Activated effector memory CD4-positive, alpha-beta T cell treated with anti-CD3 and anti-CD28 coated beads, Interleukin-2, amount 50 U/mL, for 16 hours (primary cell): ENCODE measurements at places on chromosomes 5 and 9.

DNA sequence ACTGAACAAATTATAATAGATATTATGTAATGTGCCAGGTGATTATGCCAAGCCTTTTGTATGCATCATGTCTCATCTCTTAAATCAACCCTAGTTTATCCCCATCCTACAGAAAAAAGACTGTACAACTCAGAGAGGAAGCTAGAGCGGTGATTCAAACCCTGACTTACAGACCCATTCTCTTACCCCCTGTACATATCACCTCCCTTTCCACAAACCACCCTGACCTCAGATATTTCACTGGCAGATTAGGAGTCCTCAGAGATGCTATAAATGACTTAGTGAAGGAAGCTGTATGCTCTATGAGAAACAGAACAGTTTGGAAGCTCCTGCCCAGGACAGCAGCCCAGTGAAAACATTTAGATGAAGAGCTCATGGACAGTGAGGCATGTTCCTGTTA is 79.1 kb upstream of the RARS1 start:
- DNase-seq = no peak

- no peak for DNase-seq
Measured at GRCh38 chr5:155750101-155750500, 576.9 kb upstream of the SGCD start.

- DNase-seq = no peak
Measured at GRCh38 chr5:116612431-116612830, 37.8 kb upstream of the SEMA6A start.

DNA sequence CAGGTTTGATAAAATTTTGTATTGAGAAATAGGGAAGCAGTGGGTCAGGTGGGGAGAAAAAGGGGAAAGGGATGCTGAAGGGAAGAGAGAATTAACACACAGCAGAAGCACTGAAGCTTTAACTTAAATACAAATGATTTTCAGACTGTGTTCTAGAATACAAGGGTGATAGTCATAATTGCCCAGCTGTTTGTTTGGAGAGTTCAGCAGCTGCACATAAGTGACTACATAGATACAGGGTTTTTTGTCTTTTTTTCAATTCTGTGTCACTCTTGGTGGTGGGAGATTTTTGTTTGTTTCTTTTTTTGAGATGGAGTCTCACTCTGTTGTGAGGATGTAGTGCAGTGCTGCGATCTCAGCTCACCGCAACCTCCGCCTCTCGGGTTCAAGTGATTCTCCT is 590.4 kb upstream of the SEMA6A start:
- DNase-seq = no peak

DNA sequence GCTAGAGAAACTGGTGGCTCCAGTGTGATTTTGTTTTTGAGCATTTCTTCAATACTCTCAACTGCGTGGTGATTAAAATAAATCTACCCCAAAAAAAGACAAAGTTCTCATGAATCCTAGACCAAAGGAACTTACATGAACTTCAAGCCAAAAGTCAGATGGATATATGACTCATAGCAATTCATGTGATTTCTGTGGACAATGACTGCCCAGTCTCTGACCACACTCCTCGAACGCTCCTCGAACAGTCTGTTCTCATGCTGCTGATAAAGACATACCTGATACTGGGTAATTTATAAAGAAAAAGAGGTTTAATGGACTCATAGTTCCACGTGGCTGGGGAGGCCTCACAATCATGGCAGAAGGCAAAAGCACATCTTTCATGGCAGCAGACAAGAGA is 46.4 kb upstream of the CEP78 start:
- DNase-seq = no peak

GRCh38 chr9:111000202-111000601 is 38.1 kb downstream of the LPAR1 start:
- no peak for DNase-seq

GRCh38 chr9:1018121-1018520 is 32.0 kb upstream of the DMRT2 start:
- DNase-seq = no peak

DNA sequence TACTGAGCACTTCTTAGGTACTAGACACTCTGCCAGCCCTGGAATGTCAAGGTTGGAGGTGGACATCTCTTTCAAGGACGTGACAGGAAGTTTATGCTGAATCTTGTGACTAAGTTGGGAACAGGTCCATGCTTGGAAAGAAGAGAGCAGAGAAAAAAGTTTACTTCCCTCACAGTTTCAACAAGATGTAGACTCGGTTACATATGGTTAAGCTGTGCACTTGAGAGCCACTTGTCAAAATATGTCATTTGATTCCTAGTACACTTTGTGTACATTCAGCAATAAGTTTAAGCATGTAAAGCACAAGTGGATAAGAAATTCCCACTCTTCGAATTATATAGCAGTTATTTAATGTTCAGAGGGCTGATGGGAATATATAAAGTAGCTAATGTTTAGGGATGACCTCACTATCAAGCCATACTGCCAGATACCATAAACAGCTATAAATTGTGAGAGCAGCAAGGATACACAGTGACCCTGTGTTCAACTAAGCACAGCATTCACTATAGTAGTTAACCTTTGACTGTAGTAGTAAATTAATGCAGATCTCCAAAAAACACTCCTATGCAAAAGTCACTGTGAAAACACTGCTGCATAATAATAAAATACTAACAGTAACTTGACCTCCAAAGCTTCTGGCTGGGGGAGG is 1944.6 kb upstream of the WWC1 start:
- DNase-seq = no peak

- no peak for DNase-seq
Measured at GRCh38 chr5:172403189-172403796, 51.0 kb downstream of the SH3PXD2B start.

GRCh38 chr5:149932445-149933350 is 11.9 kb downstream of the PDE6A start:
- no peak for DNase-seq

DNA sequence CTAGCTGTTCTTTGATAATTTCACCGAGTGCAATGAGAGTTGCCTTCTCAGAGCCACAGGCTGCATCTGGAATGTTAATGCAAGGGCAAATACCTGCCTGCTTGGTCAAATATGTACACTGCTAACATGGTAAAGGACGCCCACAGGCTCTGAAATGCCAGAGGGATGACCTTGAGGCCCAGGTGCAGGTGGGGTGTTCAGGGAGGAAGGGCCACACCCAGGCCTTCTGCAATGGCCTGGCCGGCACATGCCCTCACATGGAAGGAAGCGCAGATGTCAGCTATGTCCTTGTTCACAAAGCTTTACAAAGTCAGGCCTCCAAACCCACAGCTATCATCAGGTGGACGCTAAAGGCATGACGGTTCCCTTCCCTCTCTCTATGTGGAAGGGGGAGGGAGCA is 48.6 kb downstream of the HRH2 start:
- DNase-seq = peak; percentile 33

GRCh38 chr9:94773655-94774054 is 47.2 kb downstream of the AOPEP start:
- no peak for DNase-seq

GRCh38 chr5:169945831-169946261 is 34.4 kb downstream of the INSYN2B start:
- DNase-seq = no peak

DNA sequence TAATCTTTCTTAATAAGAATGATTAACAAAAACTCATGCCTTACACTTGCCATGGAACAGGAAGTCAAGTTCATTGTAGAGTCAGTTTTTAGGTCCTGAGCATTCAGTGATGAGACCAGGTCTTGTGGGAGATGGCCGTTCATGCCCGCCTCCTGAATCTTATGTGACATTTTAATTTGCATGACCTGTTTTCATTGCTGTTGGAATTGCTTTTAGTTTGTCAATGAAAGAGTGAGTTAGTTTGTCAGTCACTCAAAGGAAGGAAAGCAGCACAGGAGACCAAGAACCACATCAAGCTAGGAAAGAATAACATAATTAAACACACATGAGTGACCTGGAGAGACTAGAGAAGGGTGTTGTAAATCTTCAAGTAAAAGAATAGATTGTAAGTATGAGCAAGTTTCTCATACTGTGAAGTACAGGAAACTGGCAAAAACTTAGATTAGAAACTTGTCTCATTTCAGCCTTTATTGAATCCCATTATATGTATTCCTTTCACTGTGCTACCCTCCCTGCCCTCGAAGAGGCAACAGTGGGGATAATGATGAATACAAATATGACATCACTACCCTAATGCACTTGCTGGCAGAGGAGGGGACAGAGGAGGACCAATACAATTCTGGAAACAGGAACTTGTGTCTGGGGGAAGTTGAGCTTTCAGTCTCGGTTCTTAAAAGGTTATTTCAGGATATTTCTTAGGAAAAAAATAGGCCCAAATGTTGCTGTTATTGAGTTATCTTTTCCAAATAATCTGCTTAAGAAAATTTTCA is 64.3 kb upstream of the C6 start:
- DNase-seq = no peak

DNA sequence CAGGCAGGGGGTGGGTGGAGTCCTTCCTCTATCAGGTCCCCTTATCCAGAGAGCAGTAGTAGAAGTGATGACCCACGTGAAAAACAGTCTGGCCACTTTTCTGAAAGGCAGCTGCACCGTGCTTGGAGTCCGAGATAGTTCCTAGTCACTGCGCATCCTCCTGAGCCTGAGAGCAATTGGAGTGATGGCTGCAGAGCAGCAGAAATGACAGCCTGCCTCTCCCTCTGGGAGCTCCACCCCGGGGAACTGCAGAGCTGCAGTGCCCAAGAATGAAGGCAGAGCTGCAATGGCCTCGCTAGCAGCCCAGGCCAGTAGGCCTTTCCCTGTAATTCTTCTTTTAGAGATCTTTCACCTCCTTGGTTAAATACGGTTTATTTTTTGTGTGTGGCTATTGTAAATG is 82.6 kb downstream of the CETN3 start:
- no peak for DNase-seq

GRCh38 chr5:55557123-55557522 is 22.4 kb upstream of the PLPP1 start:
- no peak for DNase-seq

GRCh38 chr5:36537724-36538123 is 68.7 kb upstream of the SLC1A3 start:
- DNase-seq = no peak

GRCh38 chr9:104138243-104138868 is 44.2 kb downstream of the SMC2 start:
- no peak for DNase-seq

DNA sequence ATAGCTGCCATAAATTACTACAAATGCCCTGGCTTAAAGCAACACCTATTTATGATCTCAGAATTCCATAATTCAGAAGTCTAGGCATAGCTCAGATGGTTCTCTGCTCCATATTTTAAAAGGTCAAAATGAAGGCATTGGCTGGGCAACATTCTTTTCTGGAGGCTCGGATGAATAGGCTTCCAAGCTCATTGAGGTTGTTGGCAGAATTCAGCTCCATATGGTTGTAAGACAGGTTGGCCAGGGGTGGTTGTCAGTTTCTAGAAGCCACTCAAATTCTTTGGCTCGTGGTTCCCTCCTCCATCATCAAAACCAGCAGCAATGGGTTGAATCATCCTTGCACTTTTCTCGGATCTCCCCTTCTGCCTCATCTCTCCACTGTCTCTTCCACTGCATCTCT is 49.4 kb downstream of the TGFBR1 start:
- no peak for DNase-seq

GRCh38 chr9:89218040-89218928 is 39.7 kb upstream of the SHC3 start:
- DNase-seq = no peak

GRCh38 chr5:23631302-23632045 is 124.1 kb downstream of the PRDM9 start:
- DNase-seq = no peak

GRCh38 chr9:76962732-76963131 is 56.7 kb upstream of the FOXB2 start:
- no peak for DNase-seq

GRCh38 chr5:142063878-142064331 is 44.7 kb upstream of the NDFIP1 start:
- peak; percentile 74 for DNase-seq

DNA sequence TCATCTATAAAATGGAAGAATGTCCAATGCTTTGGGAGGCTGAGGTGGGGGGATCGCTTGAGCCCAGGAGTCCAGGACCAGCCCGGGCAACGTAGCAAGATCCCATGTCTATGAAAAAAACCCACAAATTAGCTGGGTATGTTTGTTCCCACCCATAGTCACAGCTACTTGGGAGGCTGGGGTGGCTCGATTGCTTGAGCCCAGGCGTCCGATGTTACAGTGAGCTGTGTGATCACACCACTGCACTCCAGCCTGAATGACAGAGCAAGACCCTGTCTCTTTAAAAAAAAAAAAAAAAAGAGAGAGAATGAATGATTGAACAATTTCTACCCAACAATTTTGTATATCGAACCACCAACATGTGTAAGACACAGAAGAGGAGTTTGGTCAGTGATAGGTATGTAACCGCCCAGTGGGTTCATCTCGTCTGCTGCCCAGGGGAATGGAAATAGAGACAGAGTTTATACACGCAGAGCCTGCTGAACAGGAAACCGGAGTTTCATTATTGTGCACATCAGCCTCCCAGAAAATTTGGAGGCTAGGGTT is 26.2 kb upstream of the ERGIC1 start:
- DNase-seq = peak; percentile 34
